ENCODE measurements at places on chromosomes 12 and 14.

GRCh38 chr12:95997276-95997675 lies 1.1 kb upstream of the HAL start:
- DNase-seq = no peak

GRCh38 chr12:111825509-111825908 lies 16.5 kb upstream of the MAPKAPK5 start:
- no peak for DNase-seq

DNA sequence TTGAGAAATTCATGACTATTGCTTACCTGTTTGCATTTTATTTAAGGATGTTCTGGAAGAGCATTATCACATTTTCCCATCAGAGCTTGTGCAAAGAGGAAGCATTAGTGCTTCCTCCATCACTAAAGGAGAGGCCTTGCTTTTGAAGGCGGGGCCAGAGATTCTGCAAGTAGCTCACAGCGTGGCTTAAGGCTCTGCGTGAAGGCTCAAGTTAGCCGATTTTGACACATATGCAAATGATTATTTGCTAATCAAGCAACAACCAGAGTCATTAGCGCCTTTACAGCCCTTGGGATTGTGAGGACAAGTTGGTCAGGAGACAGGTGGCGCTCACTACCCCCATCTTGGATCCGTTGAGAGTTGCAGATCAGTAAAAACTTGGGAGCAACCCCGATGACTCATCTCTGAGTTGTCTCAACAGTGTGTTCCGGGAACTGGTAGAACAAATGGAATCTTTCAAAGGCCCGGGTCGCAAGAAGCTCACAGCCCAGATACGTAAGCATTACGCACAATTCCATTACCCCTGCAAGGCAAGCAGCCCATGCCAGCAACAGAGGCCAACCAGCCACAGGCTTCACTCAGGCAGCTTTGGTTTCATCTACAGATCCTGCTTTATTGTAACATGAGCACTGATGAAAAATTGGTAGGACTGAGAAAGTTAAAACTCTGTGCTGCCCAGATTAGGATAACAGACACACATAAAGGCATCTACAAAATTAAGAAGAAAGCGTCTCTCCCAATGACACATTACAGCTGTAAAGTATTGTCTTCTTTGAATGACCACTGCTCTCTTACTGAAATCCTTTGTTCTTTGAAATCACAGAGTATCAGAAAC lies 34.9 kb upstream of the SPTSSA start:
- no peak for DNase-seq

GRCh38 chr12:26623136-26623535 lies 209.9 kb downstream of the ITPR2 start:
- DNase-seq = no peak

DNA sequence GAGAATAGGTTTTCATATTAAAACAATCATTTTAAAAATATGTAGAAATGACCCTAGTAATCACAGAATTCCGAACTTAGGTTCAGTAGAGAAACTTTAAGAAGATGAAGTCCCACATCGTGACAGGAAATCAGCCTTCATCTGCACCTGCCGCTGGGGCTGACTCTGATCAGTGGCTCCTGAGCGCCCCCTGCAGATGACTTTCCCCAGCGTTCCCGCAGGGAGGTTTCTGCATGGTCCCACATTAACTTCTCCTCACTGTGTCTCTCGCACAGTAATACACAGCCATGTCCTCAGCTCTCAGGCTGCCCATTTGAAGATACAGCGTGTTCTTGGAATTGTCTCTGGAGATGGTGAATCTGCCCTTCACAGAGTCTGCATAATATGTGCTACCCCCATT lies 1131.1 kb downstream of the TMEM121 start:
- DNase-seq = peak; percentile 37

- DNase-seq = no peak
These were observed 115.7 kb downstream of the RFLNA start for GRCh38 chr12:124410354-124411175.

- no peak for DNase-seq
These were observed 21.7 kb upstream of the HELB start for GRCh38 chr12:66280561-66280960.

- DNase-seq = no peak
These were observed 43.0 kb downstream of the PPP4R4 start for GRCh38 chr14:94217116-94217515.
